Activated CD4-positive, alpha-beta T cell treated with anti-CD3 and anti-CD28 coated beads for 4 hours (primary cell): ENCODE measurements at places on chromosomes 3 and 15.

DNA sequence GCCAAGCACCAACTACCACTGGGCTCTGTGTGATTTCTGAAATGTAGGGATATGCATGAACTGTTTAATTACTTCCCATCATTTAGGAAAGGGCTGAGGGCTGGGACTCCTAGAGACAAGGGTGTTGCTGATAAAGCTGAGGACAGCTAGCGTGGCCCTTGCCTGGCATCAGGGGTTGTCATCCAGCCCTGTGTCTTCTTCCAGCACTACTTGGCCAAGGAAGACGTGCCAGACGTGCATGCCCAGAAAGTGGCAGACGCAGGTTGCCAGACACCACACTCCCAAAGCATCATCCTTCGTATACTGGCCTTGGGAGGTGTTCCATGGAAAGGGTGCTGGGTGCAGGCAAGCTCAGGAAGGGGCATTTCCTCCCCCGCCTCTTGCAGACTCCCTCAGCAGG is 64.8 kb downstream of the LRIG1 start:
- DNase-seq = no peak

- DNase-seq = no peak
Observed at GRCh38 chr15:99157456-99157855, 52.6 kb downstream of the SYNM start.

- DNase-seq = no peak
Observed at GRCh38 chr3:60912876-60913275, 338.4 kb downstream of the FHIT start.

GRCh38 chr3:21290557-21290956 is 460.5 kb downstream of the ZNF385D start:
- DNase-seq = no peak

- no peak for DNase-seq
Observed at GRCh38 chr15:46786590-46787285, 930.6 kb upstream of the SEMA6D start.

DNA sequence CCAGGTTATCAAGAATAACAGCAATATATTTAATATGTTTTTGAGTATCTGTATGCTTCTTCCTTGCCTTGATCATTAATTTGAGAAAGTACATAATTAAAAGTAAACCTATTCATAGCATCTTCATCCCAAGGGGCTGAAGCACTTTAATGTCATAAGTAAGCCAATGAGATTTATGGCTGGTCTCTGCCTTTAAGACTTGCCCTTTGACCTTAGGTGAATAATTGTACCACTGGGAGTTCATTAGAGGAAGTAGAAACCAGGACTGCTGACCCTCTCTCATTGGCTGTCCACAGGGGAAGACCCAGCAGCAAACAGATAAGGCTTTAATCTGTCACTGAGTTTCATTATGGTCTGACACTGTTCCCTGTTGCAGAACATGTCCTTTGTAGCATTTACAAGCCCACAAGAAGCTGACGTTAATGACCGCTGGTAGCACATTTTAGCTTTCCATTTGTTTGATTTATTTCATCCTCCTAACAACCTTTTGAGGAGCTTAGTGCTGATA is 16.3 kb upstream of the ERC2 start:
- no peak for DNase-seq

GRCh38 chr15:28995705-28996104 is 109.9 kb downstream of the APBA2 start:
- no peak for DNase-seq
